ENCODE measurements at places on chromosomes 1 and 21.

DNA sequence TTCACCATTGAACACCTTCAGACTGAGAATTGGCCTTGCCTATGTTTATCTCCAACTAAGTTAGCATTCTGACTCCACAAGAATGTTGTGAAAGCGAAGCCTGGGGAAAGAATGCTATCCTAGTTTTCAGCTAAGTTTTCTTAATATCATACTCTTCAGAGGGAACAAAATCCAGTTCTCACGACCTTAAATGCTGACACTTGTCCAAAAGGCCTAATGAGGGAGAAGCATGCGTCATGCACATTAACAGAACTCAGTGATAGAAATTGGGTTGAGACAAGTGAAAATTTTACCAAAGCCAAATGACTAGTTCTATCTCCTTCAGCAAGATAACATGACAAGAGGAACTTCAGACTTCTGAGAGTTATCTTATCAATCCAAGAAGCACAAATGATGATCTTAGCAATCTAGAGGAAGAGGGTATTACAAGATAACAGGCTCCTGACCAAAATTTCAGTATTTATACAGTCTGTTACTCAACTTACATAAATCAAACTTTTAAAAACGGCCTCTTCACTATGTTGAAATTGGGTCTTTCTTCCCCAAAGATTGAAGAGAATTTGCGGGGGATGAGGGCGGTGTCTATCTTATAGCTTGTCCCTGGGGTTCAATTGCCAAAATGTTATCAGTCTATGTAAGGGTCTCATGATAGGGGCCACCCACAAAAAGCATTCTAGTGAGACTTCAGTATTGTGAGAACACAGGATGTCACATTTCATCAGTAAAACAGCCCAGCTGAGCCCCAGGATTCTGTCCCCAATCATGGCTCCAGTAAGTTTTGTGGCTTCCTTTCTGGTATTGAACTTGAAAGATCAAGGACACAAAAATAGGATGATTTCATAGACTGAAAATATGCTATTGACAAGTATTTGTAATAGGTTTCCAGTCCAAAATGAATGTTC, 26.5 kb upstream of the SLC45A3 start:
- DNase-seq: no peak

DNA sequence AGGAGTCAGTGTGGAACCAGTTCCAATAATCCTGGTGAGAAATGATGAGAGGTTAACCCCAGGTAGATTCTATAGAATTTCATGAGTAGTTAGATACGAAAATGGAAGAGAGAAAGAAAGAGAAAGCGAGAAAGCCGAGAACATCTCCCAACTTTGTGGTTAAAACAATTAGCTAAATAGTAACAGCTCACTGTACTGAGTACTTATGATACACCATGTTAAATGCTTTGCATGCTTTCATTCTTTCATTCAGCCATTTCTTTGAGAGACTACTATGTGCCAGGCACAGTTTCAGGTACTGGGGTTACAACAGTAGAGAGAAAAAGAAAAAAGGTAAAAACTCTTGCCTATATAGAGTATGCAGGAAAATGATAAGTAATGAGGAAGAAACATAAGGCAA, 109.7 kb upstream of the SYT6 start:
- DNase-seq: no peak

DNA sequence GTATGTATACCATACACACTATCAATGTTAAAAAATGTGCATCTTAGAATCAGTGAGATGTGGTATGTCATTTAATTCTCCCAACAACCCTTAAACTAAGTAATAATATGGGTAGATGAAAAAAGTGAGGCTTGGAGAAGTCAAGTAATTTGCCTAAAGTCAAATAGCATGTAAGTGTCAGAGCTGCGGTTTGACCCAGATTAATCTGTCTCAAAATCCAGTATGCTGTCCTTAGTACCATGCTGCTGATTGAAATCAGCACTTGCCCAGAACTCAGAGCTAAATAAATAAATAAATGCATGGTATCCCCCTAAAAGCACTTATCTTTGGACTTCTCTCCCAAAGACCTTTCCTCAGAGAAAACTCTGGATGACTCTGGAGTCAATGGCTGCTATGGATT, 16.7 kb downstream of the BCL9 start:
- no peak for DNase-seq

GRCh38 chr1:198811449-198811848, 172.6 kb downstream of the PTPRC start:
- DNase-seq: peak; percentile 65

DNA sequence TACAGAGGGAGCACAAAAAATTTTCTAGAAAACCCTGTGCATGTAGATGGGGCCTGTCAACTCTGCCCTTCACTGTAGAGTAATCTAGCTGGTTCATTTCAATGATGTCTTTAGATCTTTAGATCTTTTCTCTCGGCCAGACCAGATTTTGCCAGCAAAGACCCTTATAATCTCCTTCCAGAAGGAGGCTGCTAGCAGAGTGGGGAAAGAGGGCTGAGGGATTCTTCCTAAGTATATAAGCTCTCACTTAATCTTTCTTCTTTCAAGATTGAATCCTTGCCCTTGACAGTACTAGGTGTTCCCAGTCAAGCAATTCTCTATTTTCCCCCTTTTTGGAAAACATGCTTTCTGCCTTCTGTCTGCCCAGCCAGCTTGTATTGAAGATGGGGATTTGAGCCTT, 34.3 kb downstream of the BCAS2 start:
- DNase-seq: no peak

DNA sequence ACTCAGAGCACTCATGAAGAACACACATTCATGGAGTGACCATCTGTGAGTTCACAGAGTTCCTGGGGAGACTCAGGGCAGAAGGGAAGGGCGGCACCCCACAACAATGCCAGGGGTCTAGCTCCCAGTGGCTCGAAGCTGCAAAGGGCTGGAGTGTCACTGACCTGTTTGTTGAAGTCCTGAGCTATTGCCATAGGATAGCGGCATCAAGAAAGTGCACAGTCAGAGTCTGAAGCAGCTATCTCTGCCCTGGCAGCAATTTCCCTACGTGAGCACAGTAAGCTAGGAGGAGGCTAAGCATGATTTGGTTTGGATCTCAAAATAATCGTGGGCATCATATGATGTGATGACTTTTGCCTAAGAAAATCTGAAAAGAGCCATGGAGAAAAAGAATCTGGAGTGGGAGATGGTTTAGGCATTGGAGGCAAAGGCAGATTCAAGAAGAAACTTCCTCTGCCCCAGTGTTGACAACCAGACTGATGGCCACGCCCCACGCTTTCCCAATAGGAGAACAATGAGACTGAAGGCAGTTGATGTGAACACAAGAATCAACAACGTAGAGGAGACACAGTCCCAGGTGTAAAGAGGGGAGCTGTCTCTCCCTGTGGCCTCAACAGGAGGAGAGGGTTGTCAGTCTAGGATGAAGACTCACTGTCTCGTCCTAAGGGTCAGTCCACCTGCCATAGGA, 100.0 kb upstream of the SLC25A33 start:
- no peak for DNase-seq

- DNase-seq: no peak
These were observed 626 bp downstream of the PTP4A2 start for GRCh38 chr1:31937300-31938183.

GRCh38 chr1:4048921-4049320, 148.8 kb upstream of the C1orf174 start:
- DNase-seq: no peak

DNA sequence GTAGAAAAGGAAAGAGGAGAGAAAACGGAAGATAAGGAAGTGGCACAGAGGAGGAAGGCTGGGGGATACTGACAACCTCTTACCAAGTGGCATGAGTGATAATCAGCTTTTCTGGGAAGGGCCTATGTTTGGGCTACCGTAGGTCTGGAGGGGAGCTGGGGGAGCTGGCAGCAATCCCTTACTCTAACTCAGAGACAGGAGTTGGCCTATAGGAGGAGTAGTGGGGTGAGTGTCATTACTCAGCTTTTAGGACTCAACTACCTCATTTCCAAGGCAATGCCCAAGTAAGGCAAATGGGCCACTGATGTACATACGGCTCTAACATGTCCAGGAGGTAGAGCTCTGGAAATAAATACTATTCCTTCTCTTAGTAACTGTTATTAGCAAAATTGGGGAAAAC, 48.7 kb upstream of the DMRTA2 start:
- DNase-seq: no peak

- DNase-seq: no peak
These were observed 99.4 kb upstream of the VAMP3 start for GRCh38 chr1:7671676-7672075.

- DNase-seq: no peak
These were observed 60.7 kb upstream of the DIP2A start for GRCh38 chr21:46397993-46398392.

DNA sequence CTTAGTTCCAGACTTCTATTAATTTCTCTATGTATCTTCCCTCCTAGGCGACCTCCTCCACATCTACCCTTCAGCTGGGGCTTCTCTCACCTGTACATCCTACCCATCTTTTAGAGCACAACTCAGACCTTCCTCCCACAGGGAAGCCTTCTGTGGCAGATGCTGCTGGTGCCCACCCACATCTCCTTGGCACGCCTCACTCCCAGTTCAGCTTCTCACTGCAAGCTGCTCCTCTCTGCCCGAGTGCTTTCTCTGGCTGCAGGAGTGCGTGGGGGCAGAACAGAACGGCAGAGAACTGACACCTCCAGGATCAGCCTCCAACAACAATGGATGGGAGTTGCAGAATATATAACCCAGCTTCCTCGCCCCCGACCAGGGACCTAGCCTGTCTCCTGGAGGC, 36.5 kb downstream of the ZBTB18 start:
- DNase-seq: no peak

DNA sequence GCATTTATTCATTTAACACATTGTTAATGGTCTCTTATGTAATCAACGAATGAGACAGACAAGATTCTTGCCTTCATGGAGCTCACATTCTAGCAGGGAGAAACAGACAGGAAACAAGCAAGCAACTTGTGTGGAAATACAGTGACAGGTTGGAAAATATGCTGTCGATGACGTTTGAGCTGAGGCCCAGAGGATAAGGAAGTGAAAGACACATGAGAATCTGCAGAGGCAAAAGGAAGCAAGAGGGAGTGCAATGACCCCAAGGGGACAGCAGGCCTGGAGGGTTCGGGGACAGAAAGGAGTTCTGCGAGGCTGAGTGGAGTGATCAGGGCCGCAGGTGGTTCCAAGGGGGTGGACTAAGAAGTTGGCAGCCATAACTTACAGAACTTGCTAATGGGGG, 60.6 kb upstream of the AKT3 start:
- DNase-seq: no peak

DNA sequence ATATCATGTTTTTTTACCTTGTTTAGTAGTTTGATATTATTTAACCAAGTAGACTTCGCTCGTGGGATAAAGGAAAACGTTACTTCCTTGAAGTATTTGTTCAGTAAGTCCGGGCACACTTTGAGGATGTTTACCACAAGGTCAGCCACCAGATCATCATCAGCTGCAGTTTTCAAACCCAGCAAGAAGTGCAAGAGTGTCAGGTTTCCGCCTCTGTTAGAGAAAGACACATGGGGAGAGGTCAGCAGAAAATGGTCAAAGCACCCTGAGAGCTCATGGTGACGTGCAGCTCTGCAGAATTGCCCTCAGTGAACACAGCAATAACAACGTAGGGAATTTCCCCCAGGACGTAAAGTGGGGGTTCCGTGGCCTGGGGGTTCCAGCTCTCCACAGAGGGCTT, 24.4 kb downstream of the URB1 start:
- DNase-seq: no peak

GRCh38 chr1:168881656-168882260, 152.8 kb upstream of the DPT start:
- DNase-seq: no peak

- DNase-seq: peak; percentile 35
These were observed 53.2 kb upstream of the TMEM51 start for GRCh38 chr1:15100121-15100879.

- DNase-seq: no peak
These were observed 73.3 kb downstream of the ARHGEF16 start for GRCh38 chr1:3527774-3528173.

DNA sequence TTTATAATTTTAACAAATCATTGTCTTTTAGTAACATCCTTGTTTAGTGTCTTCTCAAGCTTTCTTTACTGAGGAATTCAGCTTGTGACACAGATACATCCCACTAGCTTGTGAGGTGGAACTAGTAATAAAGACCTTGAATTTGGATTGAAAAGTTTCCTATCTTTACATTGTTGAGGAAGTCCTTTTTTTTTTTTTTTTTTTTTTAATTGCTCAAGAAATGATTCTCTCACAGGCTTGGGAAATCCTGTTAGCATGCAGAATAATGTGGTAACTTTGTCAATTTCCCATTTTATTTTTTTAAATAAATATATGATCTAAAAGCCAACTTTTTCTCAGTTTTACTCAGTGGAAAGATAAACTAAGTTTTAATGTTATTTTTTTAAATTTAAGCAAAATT, 15.8 kb downstream of the DENND2D start:
- DNase-seq: no peak

DNA sequence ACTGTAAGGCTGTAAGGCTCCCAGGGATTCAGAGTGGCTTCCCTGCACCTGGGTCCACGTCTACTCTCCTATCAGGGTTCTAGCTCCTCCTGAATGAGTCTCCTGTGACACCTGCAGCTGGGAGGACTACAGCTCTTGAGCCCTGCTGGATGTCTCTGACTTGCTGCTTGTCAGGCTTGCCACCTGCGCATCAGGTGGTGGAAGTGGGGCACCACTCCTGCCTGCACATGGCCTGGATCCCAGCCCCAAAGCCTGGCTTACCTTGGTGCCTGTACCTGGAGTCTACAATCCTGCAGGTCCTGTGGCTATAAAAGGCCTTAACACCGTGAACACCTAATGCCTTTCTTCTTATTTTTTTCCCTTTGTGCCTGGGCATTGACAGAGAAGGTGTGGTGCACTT, 82.2 kb downstream of the FAM78B start:
- no peak for DNase-seq

DNA sequence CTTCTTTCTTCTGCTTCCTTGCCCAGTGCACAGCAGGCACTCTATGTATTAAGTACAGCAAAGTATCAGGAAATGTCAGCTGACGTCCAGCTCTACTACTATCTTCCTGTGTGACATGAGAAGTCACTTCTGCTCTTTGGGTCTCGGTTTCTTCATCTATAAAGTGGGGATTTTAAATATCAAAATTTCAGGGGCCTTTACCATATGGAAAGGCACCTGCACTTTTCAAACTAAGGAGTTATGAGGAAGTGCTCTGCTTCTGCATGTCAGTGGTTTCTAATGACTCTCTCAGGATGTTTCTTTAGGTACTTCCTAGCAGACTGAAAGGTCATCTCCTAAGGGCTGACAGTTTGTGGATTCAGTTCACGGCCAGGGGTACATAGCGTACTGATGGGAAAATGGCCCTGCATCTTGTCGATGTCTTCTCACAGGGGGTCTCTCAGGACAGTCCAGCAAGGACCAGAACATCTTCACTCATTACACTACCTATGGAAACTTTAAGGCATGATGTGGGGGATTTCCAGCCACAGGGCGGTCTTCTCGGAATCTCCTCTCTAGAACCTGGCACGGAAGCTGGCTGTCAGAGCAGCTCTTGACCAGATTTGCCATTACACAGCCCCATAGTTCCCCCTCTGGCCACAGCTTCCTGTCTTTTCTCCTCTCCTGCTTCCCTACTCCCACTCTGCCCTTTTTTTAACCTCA, 42.0 kb upstream of the MTF1 start:
- no peak for DNase-seq

All from dermis microvascular lymphatic vessel endothelial cell (primary cell).